ENCODE measurements at places on chromosomes 4 and X. TPM values are rescaled to one million over a fixed set of nuclear protein-coding genes. Genes with fewer than 3 reads are reported as not detected.

DNA sequence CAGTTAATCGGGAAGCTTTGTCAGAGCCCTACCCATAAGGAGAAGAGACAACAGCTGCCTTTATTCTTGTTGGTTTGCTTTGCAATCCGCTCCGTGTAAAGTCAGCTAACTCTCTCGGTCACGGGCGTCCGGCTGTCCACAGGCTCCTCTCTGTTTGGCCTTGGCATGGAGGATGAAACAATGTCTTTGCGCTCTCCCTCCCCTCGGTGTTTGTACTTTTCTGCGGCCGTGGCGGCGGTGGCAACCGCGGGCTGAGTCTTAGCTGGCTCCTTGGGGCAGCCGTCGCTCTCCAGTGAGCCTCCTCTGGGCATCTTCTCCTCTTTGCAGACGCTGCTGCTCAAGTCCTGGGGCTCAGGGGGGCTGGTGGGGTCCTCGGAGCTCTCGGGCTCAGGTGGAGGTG is 10.6 kb upstream of the IRAK1 start:
- DNase-seq, result no peak

DNA sequence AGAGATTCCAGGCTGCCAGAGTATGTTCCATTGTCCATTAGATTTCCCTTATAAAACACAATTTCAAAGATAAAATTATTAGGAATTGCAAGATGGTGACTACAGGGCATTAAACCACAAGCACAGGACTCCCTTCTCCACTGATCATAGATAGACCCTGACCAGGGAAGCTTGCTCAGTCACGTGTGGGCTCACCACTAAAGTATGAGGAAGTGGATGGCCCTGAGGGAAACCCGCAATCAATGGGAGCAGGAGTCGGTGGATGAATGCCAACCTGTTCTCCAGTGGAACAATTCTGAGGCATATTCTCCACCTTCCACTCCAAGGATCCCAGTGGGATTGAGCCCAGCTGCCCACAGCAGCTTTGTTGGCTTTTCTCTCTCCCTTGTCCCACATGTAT is 515.7 kb downstream of the BCOR start:
- DNase-seq, result no peak

DNA sequence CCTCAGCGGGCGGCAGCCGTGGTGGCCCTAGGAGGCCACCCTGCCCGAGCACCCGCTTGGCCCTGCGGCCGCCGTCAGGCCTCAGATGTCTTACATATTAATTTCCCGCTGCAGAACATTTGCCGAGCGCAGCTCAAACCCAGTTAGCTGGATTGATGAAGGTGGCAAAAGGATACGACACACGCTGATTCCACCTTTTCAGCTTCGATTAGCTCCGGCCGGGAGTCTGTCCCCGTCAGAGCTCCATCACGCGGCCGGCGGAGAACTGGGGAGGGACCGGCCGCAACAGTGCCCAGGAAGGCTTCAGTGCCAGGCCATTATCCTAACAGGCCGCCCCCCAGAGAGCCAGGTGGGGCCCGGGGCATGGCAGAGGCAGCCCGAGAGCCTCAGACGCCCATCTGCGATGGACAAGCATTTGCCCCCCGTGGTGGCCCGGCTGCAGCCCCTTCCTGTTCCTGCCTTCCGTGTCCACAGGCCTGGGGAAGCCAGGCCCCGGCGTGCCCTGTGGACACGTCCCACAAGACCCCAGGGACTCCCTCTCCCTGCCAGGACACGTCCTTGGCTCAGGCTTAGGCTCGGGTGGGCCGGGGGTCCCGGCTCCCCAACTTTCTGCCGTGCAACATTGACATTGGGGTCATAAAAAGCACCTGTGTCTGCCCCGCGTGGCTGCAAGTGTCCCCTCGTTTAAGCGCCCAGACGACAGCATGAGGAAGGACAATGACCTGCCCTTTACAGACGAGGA is 133.8 kb upstream of the NKX1-1 start:
- DNase-seq, result no peak

DNA sequence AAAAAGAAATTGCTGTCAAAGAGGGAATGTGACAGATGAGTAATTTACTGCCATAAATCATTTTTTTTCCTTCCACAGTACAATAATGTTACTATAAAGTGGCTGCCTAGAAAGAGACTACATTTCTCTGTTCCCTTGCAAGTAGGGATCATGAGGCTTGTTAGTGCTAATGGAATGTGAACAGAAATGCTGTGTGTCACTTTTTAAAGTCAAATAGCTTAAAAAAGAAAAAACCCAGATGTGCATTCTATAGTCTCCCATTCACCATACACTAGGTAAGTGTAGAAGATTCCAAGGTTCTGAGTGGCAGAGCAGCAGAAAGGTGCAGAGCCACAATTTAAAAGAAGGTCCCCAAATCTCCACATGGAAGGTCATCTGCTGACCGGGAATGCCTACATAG is 328.4 kb downstream of the CAMK2D start:
- no peak for DNase-seq

PCYT1B gene
- total RNA-seq, result 1.4 TPM

DNA sequence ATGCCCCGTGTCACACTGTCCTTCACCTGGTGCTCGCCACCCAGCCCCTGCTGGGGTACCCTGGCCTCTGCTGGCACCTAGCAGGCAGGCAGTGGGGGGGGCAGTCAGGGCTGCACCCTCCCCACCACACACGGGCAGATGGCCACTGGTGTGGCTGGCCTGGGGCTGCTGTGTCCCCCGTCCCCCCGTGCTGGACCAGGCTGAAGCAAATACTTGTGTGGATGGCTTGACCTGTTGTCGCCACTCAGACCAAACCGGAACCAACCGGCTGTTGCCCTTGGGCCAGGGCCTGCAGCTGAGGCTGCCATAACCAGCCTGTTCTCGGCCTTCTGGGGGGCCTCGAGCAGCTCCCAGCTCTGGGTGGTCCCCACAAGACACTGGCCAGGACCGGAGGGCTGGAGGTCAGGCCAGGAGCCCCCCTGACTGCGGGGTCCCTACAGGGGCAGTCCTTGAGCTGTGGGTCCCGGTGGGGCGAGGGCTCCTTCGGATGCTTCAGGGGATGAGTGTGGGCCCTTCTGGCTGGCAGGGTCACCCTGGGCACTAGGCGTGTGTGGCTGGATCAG is 4.3 kb downstream of the FGFR3 start:
- no peak for DNase-seq

DNA sequence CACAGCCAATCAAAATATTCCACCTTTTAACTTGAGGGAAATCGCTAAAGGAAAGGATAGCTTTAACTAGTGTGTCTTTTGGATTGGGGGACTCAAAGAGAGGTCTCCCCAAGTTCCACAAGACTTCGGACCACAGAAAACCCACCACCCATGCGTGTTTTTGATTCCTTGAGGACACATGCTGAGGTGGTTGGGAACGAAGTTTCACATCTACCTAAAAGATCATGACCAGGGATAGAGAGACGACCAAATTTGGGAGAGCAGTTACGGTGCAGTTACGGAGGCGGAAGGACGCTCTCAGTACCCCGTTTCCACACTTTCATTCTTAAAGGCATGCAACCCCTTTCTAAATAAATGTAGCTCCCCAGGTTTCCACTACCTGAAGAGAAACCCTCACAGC is 1.1 kb downstream of the PCYT1B start:
- no peak for DNase-seq

GRCh38 chr4:102560115-102560514 is 59.0 kb downstream of the NFKB1 start:
- no peak for DNase-seq

- peak; percentile 59 for DNase-seq
Measured at GRCh38 chr4:159266981-159267868, 164.3 kb downstream of the RAPGEF2 start.

RLIM gene
- 30.7 TPM for total RNA-seq

- peak; percentile 79 for DNase-seq
Measured at GRCh38 chr4:158873795-158874401, 105.1 kb downstream of the FNIP2 start.

DNA sequence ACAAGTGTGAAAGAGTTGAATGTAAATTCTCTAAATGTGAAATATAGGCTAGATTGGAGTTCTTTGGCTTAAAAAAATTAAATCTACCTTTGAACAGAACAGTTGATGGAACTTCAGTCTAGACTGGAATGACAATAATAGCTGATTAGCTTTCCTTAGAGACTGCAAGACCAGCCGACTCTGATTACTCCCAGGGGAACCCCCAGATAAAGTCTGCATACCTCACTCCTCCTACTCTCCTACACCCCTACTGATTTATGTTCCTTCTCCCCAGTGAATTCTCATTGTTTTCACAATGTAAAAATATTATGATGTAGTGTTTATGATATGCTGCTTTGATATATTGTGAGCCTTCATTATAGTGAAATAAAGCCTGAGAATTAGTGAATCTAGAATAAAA is 241.3 kb downstream of the CFAP299 start:
- no peak for DNase-seq

DNA sequence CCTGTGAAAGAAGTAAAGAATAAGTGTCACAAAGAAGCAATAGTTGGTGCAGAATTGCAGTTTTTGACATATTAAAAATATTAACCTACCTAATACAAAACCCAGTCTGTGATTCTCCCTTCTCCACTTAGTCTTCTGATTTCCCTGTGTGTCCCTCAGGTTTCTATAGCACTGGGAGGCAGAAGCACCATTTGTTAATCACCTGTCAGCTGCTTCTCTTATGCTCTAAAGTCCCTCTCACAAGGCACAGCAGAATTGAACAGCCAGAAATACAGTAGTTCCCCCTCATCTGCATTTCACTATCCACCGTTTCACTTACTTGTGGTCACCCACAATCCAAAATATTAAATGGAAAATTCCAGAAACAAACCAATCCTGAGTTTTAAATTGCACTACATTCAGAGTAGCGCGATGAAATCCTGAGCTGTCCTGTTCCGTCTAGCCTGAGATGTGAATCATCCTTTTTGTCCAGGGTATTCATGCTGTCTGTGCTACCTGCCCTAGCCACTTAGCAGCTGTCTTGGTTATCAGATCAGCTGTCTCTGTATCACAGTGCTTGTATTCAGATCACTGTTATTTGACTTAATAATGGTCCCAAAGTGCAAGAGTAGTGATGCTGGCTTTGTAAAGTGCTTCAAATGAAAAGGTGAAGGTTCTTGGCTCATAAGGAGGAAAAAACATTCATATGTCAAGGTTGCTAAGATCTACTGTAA is 984.1 kb upstream of the GRID2 start:
- no peak for DNase-seq

DNA sequence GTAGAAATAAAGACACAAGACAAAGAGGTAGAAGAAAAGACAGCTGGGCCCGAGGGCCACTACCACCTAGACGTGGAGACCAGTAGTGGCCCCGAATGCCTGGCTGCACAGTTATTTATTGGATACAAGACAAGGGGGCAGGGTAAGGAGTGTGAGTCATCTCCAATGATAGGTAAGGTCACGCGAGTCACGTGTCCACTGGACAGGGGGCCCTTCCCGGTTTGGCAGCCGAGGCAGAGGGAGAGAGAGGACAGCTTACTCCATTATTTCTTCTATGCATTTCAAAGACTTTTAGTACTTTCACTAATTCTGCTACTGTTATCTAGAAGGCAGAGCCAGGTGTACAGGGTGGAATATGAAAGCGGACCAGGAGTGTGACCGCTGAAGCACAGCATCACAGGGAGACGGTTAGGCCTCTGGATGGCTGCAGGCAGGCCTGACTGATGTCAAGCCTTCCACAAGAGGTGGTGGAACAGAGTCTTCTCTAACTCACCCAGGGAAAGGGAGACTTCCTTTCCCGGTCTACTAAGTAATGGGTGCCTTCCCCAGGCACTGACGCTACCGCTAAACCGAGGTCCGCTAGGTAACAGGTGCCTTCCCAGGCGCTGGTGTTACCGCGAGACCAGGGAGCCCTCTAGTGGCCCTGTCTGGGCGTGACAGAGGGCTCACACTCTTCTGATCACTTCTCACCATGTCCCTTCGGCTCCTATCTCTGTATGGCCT is 44.9 kb downstream of the ZBTB49 start:
- peak; percentile 19 for DNase-seq

GRCh38 chr4:28792917-28793597 is 1927.1 kb upstream of the PCDH7 start:
- DNase-seq, result no peak

- DNase-seq, result no peak
Measured at GRCh38 chrX:77719388-77719787, 66.6 kb downstream of the ATRX start.

DNA sequence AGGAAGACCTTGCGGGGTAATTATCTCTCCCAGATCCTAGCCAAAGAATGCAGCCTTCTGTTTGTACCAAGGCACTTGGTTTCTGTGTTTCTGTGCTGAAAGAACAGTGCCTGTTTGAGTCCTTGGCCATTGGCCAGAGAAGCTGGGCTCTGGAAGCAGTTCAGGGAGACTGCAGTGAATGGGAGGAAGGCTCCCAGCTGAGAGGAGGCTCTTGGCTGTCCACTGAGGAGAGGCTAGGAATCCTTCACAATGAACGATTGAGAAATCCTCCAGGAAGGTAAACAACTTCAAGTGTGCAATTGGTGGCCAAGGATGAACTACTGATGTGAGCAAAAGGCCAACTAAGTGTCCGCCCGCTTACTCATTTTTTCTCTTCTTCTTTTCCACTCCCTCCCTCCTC is 61.3 kb downstream of the HS3ST1 start:
- DNase-seq, result peak; percentile 54

SPACA5 gene
- not detected for total RNA-seq

STK32B gene
- total RNA-seq, result 3.8 TPM

GRCh38 chr4:55251342-55251741 is 94.7 kb upstream of the SRD5A3 start:
- no peak for DNase-seq

PWWP3B gene
- 28.0 TPM for total RNA-seq

GATA1 gene
- total RNA-seq, result 0.22 TPM

GRCh38 chr4:159017323-159018026 is 85.4 kb upstream of the RAPGEF2 start:
- no peak for DNase-seq

TCEAL7 gene
- total RNA-seq, result 155 TPM

DNA sequence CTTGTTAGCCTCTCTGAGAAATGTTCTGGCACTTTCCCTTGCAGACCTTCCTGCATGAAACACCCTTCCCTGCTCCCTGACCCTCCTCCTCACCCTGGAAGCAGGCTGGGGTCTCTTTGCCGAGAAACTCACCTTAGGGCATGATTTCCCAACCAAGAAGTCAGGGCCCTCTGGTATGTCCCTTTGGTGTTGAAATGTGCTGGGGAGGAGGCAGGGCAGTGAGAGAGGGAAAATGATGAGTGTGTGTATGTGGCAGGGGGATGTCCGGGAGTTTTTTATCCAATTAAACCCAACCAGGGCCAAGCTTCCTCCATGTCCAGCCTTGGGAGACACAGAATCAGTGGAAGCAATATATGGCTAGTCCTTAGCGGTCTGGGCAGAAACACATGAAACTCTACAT is 5.1 kb downstream of the ELF4 start:
- DNase-seq, result no peak

FGG gene
- 0.44 TPM for total RNA-seq

DNA sequence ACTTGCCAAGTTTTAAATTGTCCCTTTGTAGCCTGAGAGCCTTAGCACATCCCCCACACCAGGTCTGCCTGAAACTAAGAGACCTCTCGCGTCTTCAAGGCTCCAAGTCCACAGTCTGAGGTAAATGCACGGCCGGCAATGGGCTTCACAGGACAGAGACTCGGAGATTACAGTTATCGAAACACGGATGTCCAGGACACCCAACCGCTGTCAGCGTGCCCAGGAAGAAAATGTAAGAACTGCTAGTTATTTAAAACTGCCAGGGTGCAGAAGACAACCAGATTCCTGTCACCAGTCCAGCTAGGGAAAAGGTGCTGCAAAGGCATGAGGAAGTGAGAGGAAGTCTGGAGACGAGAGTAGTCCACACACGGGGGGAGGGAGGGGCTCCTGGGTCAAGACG is 28.9 kb downstream of the ZNF827 start:
- DNase-seq, result peak; percentile 24

GABRQ gene
- total RNA-seq, result 1.2 TPM
